ENCODE measurements at places on chromosomes 1 and 21.

DNA sequence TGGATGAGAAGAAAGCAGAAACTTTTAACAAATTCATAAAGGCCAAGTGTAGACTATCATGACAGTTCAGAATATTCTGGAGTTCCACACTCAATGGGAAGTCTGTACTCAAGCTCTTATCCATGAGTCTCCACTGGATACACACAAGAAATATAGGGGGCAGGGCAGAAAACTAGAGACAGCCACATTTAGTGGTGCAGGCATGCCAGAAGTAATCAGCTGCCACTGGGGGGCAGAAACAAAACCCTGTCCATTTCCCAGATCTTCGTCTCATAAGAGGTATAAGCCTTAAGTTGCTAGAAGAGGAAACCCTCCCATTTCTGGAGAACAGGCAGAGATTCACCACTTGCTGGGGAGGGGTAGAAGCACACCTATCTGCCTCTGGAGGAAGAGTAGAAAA, 166.8 kb upstream of the GALNT2 start:
- no peak for DNase-seq

DNA sequence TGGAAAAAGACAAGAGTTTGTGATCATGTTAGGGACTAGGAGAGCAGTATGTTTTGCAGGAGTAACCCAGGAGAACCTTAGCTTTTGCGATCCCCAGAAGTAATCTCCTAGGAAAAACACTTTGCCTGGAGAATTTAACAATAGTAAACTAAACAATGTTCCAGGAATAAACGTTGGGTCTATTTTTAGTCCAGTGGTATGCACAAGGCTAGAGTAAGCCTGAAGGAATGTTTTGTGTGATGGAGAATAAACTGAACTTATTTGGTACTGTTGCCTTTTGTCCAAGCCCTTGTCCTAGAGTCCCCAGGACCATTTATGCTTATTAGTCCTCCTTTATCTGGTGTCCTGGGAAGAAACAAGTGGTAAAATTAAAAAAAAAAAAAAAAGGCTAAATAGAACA, 28.7 kb upstream of the RGS5 start:
- no peak for DNase-seq

DNA sequence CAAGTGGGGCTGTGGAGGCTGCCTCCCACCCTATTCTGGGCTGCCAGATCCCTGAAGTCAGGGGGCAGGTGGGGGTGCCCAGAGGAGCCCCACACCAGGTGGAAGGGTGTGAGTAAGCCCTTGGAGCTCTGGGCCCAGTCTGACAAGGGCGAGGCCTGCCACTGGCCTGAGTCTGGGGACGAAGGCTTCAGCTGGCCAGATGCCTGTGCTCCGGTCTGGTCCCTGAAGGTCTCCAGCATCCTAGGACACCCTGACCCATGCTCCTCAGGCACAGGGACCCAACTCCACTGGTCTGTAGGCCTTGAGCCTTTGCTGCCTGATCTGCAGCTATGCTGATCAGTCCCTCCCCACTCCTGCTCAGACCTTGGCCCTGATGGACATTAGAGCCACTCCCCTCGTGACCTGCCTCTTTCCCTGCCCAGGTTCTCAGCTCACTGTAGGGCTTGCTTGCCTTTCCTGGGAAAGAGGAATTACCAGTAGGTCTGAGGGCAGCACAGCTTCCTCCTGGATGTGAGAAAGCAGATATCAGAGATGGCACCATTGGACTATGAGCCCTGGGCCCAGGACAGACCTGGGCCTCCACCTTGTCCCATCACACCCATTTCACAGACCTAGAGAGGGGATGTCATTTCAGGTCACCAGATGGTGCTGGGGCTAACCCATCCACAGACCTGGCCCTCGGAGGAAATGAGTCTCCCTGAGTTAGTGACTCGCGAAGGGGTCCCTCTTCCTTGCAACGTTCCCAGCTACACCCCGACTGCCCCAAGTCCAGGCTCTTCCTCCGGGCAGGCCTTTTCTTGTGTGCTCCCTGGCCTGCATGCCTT, 32.8 kb upstream of the CSF3R start:
- no peak for DNase-seq

DNA sequence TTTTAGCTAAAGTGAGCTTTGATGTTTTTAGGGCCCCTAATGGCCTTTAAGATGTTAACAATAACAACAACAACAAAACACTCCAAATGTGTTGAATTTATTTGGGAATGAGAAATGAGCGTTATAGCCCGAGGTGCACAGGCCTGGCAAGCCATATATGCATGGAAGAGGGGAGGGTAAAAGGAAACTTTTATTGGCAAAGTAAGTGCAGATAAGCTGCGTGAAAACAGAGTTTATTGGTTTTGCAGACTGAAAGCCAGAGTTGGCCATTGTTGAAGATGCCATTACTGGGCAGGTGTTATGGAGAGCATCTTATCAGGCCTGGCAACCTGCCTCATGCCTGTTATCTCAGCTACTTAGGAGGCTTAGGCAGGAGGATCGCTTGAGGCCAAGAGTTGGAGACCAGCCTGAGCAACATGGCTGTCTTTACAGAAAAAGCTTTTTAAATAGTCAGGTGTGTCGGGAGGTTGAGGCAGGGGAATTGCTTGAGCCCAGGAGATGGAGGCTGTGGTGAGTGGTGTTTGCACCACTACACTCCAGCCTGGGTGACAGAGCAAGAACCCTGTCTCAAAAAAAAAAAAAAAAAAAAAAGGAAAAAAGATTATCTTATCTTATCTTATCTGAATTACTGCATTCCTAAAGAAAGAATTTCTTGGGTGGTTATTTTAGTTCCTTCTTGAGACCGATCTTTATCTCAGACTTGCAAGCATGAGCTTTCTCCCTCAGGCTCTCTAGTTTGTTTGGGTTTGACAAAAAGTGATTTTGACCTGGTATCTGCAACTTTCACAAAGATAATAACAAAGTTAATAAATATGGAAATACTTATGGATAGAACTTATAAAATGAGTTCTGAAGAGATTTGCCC, 1.7 kb downstream of the PATJ start:
- DNase-seq = no peak

DNA sequence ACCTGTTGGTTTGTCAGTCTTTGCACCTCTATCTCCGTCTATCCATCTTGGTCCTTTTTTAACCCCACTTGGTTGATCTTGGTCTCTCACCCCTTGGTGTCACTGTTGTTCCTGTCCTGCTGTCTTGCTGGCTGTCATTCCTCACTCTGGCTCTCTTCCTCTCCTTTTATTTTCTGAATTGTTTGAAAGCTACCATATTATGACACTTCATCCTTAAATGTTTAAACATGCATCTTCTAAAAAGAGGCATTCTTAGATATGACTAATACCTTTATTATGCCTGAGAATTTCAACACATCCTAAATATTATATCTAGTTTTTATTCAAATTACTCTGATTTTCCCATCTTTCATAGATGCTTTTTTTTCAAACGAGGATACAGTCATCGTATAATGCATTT, 37.0 kb downstream of the BACH1 start:
- DNase-seq = no peak

All from testis (tissue), 5 donors.